ENCODE measurements at places on chromosomes 6 and 20. TPM values are rescaled to one million over a fixed set of nuclear protein-coding genes. Genes with fewer than 3 reads are reported as not detected.
A peak's percentile ranks its signal among the peaks of the same experiment; 100 is the strongest.

GRCh38 chr6:166904101-166904746, 52.1 kb downstream of the RNASET2 start:
- H3K4me3 ChIP-seq, result no peak overlapping the region
- H3K36me3 ChIP-seq, result no peaks in the 10 kb centered on the region
- H3K4me1 ChIP-seq, result no peaks in the 10 kb centered on the region
- peak; percentile 65 for DNase-seq
- H3K27me3 ChIP-seq, result no peaks in the 10 kb centered on the region

DNA sequence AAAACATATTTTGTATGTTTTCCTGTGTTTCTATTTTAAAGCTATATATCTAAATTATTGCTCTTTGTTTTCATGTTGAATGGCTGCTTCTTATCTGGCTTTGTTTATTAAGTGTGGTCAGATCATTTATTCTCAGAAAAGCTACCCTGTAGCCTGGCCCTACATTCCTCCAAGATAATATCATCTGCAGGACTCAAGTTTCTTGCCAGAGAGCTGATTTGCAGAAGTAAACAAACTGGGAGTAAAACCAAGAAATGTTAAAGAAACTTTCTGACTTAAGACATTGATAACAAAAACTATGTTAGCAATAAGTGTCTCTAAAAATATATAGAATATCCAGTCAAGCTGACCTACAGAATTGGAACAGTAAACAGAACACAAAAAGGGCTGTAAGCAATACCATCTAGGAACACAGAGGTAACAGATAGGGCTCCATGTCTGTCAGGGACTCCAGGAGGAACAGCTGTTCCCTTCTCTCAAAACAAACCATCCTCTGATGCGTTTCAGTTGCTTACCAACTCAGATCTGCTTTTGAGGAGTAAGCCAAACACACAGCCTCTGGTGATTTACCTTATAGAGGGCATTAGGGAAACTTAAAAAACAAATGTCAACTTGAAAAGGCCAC, 17.5 kb upstream of the CEP85L start:
- no peak overlapping the region for H3K27ac ChIP-seq
- no peaks in the 10 kb centered on the region for H3K4me1 ChIP-seq

DNA sequence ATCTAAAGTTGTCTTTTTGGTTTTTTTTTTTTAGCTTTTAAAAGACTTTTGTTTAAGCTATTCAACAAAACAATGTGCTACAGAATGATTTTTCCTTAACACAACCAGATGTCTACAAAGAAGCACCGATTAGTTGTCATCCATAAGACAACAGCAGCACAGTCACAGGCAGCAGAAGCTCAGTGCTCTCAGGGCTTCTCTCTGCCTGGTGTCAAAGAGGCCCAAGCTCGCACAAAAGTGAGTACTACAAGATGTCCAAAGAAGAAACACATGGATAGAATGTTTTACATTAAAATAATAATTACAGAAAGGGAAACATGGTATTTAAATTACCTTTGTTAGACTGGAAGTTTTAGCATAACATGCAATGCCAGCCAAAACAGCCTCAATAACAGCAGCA, 81.6 kb downstream of the DNAAF9 start:
- H3K27ac ChIP-seq, result no peak overlapping the region
- no peak for DNase-seq
- H3K4me1 ChIP-seq, result no peaks in the 10 kb centered on the region
- H3K27me3 ChIP-seq, result no peaks in the 10 kb centered on the region

GRCh38 chr6:47358440-47359225, 48.9 kb upstream of the TNFRSF21 start:
- H3K4me3 ChIP-seq, result no peak overlapping the region
- no peaks in the 10 kb centered on the region for H3K27me3 ChIP-seq
- H3K4me1 ChIP-seq, result peaks cover under 1% of the 10 kb centered on the region
- DNase-seq, result no peak
- H3K36me3 ChIP-seq, result no peaks in the 10 kb centered on the region

GRCh38 chr6:153956808-153957207, 82.2 kb upstream of the OPRM1 start:
- no peak overlapping the region for H3K27ac ChIP-seq
- no peaks in the 10 kb centered on the region for H3K4me1 ChIP-seq
- no peak overlapping the region for H3K4me3 ChIP-seq
- no peak for DNase-seq

DNA sequence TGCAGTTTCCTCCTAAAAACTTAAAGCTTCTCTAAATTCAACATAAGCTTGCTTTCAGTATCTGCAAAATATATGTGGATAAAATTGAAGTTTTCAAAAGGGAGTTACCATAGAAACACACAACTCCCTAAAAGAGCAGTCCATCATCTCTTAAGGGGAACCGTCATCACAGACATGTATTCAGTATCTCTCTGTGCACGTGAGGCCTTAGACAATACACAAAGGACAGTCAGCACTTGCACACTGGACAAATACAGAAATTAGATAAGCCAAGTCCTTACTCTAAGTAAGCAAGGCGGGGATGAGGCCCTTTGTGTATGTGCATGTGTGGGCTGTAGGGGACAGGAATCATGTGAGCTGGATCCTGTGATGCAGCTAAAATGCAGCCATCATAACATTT, 136.6 kb downstream of the BACH2 start:
- H3K4me1 ChIP-seq, result no peaks in the 10 kb centered on the region
- H3K27ac ChIP-seq, result no peak overlapping the region
- H3K36me3 ChIP-seq, result no peaks in the 10 kb centered on the region
- no peaks in the 10 kb centered on the region for H3K27me3 ChIP-seq
- H3K4me3 ChIP-seq, result no peak overlapping the region

GRCh38 chr6:136383268-136383937, 93.8 kb upstream of the BCLAF1 start:
- H3K4me3 ChIP-seq, result no peak overlapping the region
- no peaks in the 10 kb centered on the region for H3K4me1 ChIP-seq
- no peak overlapping the region for H3K27ac ChIP-seq
- DNase-seq, result no peak
- no peaks in the 10 kb centered on the region for H3K36me3 ChIP-seq

- no peak overlapping the region for H3K4me3 ChIP-seq
- no peaks in the 10 kb centered on the region for H3K36me3 ChIP-seq
- no peak for DNase-seq
- H3K27ac ChIP-seq, result no peak overlapping the region
- no peaks in the 10 kb centered on the region for H3K27me3 ChIP-seq
- H3K4me1 ChIP-seq, result peaks cover 65% of the 10 kb centered on the region
These were observed 86.7 kb upstream of the NAA20 start for GRCh38 chr20:19930426-19930825.

- H3K27me3 ChIP-seq, result no peaks in the 10 kb centered on the region
- no peak overlapping the region for H3K4me3 ChIP-seq
- H3K36me3 ChIP-seq, result no peaks in the 10 kb centered on the region
- no peaks in the 10 kb centered on the region for H3K4me1 ChIP-seq
- H3K27ac ChIP-seq, result no peak overlapping the region
These were observed 171.9 kb upstream of the MAP3K7 start for GRCh38 chr6:90758741-90759140.

GRCh38 chr20:38957235-38957876, 4.8 kb upstream of the DHX35 start:
- H3K36me3 ChIP-seq, result no peaks in the 10 kb centered on the region
- no peak overlapping the region for H3K4me3 ChIP-seq
- H3K4me1 ChIP-seq, result peaks cover 6% of the 10 kb centered on the region
- H3K27me3 ChIP-seq, result no peaks in the 10 kb centered on the region
- no peak for DNase-seq
- H3K27ac ChIP-seq, result no peak overlapping the region

- H3K4me3 ChIP-seq, result no peak overlapping the region
- DNase-seq, result no peak
- H3K27me3 ChIP-seq, result no peaks in the 10 kb centered on the region
These were observed 590 bp downstream of the EYS start for GRCh38 chr6:65706436-65706835.

- H3K4me1 ChIP-seq, result no peaks in the 10 kb centered on the region
- H3K27ac ChIP-seq, result no peak overlapping the region
- DNase-seq, result no peak
- no peaks in the 10 kb centered on the region for H3K27me3 ChIP-seq
These were observed 535.4 kb upstream of the NRSN1 start for GRCh38 chr6:23590498-23591126.

- H3K4me1 ChIP-seq, result no peaks in the 10 kb centered on the region
- H3K4me3 ChIP-seq, result no peak overlapping the region
- H3K27me3 ChIP-seq, result no peaks in the 10 kb centered on the region
- H3K27ac ChIP-seq, result no peak overlapping the region
- DNase-seq, result no peak
- H3K36me3 ChIP-seq, result no peaks in the 10 kb centered on the region
These were observed 34.8 kb downstream of the PSMG4 start for GRCh38 chr6:3293271-3294155.

- H3K4me3 ChIP-seq, result no peak overlapping the region
- no peaks in the 10 kb centered on the region for H3K4me1 ChIP-seq
- no peak for DNase-seq
- H3K27me3 ChIP-seq, result no peaks in the 10 kb centered on the region
- peak overlapping the region; percentile 11 for H3K27ac ChIP-seq
These were observed 143.2 kb upstream of the TENT5A start for GRCh38 chr6:81895511-81896185.

GRCh38 chr6:42453031-42453653, 1.4 kb upstream of the TRERF1 start:
- peak overlapping the region; percentile 74 for H3K4me3 ChIP-seq
- H3K36me3 ChIP-seq, result no peaks in the 10 kb centered on the region
- H3K27ac ChIP-seq, result peak overlapping the region; percentile 79

DNA sequence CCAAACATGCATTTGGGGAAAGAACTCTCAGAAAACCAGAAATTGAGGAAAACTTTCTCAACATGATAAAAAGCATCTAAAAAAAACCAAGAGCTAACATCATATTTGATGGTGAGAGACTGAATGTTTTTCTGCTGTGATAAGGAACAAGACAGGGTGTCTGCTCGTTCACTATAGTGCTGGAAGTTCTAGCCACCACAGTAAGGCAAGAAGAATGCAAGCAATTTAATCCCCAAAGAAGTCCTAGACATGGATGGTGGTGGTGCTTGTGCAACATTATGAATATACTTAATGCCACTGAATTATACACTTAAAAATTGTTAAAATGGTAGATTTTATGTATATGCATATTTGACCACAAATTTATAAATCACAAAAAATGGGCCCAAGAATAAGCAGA, 53.4 kb downstream of the LYRM2 start:
- H3K27ac ChIP-seq, result no peak overlapping the region
- DNase-seq, result no peak
- H3K4me1 ChIP-seq, result no peaks in the 10 kb centered on the region
- H3K36me3 ChIP-seq, result no peaks in the 10 kb centered on the region
- no peaks in the 10 kb centered on the region for H3K27me3 ChIP-seq

DNA sequence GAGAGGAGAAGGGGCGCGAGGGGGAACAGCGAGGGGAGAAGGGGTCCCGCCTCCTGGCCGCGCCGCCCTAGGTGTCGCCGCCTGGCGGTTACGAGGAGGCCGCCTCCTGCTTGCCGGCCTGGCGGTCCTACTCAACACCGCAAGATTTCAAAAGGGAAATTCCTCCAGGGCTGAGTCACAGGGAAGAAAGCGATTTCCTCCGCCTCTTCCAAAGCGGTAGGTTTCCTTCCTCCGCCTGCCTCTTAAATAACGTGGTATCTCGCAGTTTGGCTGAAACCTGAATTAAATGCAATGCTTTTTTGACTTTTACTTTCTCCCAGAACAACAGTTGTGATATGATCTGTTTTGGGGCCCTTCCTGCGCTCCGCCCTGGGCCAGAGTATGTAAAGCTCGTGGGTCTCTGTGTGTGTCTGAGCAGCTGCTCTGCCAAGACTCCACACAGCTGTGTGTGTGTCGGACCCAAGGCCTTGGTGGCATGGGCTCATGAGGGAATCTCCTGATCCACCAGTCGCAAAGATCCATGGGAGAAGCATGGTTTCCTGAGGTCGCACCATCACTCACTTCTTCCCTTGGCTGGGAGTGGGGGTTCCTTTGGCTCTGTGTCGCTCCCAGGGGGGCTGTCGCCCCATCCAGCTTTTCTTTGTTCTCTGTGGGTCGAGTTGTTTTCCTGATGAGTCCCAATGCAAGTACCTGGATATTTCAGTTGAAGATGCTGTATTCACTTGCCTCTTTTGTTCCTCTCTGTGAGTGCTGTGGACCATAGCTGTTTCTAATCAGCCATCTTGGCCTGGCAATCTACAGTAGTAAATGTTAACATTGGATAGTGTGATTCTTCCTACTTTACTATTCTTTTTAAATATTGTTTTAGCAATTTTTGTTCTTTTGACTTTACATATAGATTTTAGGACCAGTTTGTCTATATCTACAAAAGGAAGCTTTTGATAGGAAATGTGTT, 31.6 kb upstream of the NOTCH4 start:
- no peaks in the 10 kb centered on the region for H3K36me3 ChIP-seq
- DNase-seq, result peak; percentile 88
- H3K27ac ChIP-seq, result peak overlapping the region; percentile 84
- peaks cover 8% of the 10 kb centered on the region for H3K27me3 ChIP-seq
- H3K4me3 ChIP-seq, result peak overlapping the region; percentile 23
- no peaks in the 10 kb centered on the region for H3K4me1 ChIP-seq

GRCh38 chr6:118748311-118749062, 97.1 kb upstream of the CEP85L start:
- H3K36me3 ChIP-seq, result no peaks in the 10 kb centered on the region
- no peak overlapping the region for H3K4me3 ChIP-seq
- H3K4me1 ChIP-seq, result peaks cover 22% of the 10 kb centered on the region
- H3K27me3 ChIP-seq, result no peaks in the 10 kb centered on the region
- DNase-seq, result no peak
- peak overlapping the region; percentile 39 for H3K27ac ChIP-seq

- no peak for DNase-seq
- H3K36me3 ChIP-seq, result no peaks in the 10 kb centered on the region
- H3K27ac ChIP-seq, result no peak overlapping the region
- peaks cover 47% of the 10 kb centered on the region for H3K4me1 ChIP-seq
These were observed 143.9 kb downstream of the BCAS1 start for GRCh38 chr20:53926428-53927028.

DNA sequence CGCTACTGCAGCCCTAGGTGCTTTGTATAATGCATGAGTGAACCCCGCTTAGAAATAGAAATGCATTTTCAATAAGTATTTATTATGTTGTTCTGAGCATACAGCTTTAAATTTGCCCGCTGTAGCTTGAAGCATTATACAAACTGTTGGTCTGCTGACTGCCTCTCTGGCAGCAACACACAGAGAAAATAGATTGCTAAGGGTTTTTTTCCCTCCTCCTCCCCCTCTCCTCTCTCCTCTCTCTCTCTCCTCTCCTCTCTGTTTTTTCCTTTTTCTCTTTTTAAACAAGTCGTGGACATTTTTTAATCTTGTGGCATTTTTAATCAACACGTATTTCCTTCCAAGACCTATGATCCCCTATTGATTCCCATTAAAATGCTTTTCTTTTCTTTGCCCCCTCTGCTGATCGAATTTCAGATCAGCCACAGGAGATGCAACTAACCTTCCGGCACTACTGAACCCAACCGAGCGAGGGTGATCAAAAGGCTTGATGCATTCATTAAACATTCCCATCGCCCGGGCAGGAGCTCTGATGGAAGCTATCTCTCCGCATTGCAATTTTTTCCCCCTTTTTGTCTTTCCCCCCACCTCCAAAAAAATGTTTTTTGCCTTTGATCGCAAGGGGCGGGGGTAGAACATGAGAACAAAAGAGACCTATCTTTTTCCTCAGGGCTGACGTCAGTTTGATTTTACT, 90.7 kb upstream of the ARID1B start:
- no peaks in the 10 kb centered on the region for H3K36me3 ChIP-seq
- no peaks in the 10 kb centered on the region for H3K4me1 ChIP-seq
- peak overlapping the region; percentile 96 for H3K27ac ChIP-seq
- H3K27me3 ChIP-seq, result no peaks in the 10 kb centered on the region
- DNase-seq, result no peak

KCNK17 gene
- 5.2 TPM for total RNA-seq

GJA1 gene
- 162 TPM for total RNA-seq

SLC12A5 gene
- total RNA-seq, result 0.71 TPM

PTCRA gene
- 2.1 TPM for total RNA-seq

FGD2 gene
- total RNA-seq, result 60.3 TPM

TFAP2A gene
- 0.97 TPM for total RNA-seq

SULF2 gene
- total RNA-seq, result 42.0 TPM

NFS1 gene
- 32.5 TPM for total RNA-seq

TRIM10 gene
- total RNA-seq, result not detected

Measured in left lung (tissue), 14 donors.